ENCODE measurements at places on chromosomes 1 and 21.

DNA sequence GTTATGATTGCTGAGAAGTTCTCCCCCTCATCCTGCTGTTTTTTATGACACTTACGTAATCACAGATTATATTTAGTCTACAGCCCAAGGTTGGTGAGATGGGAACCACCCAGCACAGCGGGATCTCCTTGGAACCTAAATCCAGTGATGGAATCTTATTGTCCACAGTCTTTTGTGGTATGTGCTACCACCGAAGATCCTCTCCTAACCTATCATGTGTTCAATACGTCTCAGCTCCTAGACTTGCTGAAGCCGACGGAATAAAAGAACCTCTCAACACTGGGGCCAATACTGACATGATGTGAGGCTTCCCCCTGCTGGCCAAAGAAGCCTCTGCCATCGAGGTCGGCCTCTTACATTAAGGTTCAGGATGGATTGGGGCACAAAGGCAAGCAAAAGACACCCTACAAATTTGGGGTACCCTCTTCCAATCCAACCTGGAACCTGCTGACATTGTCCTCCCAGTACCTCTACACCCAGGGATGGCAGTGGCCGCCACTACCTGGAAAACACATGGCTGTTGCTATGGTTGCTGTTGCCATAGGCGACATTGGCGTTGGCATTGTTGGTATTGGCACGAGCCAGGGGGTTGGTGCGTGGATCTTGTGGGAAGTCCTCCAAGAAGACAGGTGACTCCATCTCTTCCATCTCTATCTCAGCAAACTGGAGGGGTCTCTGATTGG is 19.4 kb upstream of the KIF21B start:
- peak; percentile 96 for DNase-seq

GRCh38 chr1:112358798-112359408 is 37.1 kb upstream of the CTTNBP2NL start:
- DNase-seq: peak; percentile 51

DNA sequence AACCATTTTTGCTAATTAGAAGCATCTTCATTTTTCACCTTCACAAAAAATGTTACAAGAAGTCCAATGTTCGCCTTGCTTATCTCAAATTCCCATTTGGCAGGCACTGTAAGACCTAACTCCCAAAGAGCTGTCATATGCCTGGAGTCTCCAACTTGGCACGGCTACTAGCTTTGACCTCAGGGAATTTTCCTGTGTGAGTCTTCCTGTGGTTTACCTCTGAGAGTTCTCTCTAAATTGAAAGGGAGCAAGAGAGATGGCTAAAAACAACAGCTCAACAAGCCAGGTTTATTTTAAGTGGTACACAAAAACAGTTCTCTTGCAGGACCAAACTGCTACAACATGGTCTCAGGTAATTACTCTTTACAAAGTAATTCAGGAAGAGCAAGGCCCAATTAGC is 756.0 kb upstream of the ADGRL2 start:
- DNase-seq: no peak

DNA sequence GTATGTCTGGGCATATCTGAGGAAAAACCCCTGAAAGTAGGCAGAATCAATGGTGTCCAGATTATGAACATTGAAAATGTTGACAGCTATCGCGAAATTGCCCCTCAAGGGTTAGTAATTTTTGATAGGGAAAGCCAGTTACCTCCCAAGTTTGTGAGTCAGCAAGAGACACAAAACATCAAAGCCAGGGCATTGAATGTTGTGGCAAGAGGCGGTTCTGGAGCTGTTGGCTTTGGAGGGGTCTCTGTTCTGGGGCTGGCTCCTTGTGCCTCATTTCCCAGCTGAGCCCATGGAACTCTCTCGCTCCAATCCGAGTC is 10.6 kb upstream of the S100A11 start:
- no peak for DNase-seq

- DNase-seq: no peak
These were observed 794 bp upstream of the TOR3A start for GRCh38 chr1:179080866-179081686.

- no peak for DNase-seq
These were observed 213.2 kb downstream of the USH2A start for GRCh38 chr1:216210081-216210480.

- no peak for DNase-seq
These were observed 26.8 kb upstream of the BEND5 start for GRCh38 chr1:48803474-48803873.

- DNase-seq: no peak
These were observed 9.2 kb downstream of the WDR26 start for GRCh38 chr1:224425279-224425884.

- DNase-seq: no peak
These were observed 291.2 kb downstream of the PTPRC start for GRCh38 chr1:198929961-198930599.

DNA sequence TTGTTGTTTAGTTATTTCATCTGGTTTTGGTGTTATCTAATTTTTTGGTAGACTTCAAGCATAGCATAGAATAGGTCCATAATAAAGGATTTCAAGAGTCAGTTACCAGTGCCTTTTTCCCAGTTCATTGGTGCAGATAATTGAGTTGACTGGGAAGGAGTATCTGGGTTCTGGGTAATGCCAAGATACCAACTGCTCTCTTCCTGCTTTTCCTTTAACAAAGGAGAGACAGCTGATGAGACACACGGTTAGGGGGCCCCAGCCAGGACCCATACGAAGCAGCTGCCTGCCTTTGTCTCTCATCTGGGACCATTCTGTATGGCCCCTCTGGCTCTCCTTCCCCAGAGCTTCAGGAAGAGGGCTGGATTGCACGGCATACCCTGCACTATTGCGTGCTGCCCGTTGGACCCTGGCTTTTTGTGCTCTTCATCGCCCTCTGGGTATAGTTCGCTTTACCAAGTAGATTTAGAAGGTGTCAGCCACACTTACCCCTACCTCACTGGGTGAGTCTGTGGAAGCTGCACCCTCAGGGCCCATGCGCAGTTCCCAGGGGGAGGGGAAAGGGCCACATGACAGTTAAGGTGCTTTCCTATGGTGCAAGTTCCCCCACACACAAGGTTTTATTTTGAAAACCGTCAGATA is 7.0 kb downstream of the NAV1 start:
- no peak for DNase-seq

GRCh38 chr1:211320980-211321379 is 5.7 kb upstream of the TRAF5 start:
- DNase-seq: no peak

DNA sequence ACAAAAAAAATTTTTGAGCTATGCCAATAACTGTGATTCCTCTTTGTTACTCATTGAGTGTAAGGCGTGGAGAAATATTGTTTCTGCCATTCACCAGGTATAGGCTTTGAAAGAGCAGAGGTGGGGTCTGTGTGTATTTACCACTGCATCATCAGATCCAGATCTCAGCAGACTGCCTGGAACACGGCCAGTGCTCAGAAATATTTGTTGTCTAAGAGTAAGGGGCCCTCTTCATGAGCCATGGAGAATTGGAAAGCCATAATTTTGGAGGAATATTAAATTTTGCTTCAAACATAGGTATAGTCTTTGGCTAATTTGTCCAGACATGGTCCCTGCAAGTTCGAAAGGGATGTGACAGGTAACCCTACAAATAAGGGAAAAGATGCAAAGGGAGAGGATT is 231.3 kb upstream of the IRF2BP2 start:
- peak; percentile 17 for DNase-seq

GRCh38 chr1:226589008-226589733 is 40.6 kb downstream of the STUM start:
- peak; percentile 78 for DNase-seq

DNA sequence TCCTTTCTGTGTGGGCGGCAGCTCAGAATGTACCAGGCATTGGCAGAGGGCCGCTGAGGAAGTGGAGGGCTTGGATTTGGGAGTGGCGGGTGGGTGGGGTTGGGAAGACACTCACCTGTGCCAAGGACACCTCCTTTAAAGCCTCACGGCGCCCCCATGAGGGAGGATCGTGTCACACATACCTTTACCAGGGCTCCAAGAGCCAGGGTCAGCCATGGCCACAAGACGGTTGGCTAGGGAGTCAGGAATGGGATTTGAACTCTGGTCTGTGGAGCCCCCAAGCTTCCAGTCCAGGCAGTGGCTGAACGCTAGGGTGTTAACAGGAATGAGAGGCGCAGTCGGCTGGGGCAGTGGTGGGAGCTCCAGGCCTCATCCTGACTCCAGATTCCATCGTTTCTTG is 4.6 kb downstream of the NBL1 start:
- peak; percentile 83 for DNase-seq

DNA sequence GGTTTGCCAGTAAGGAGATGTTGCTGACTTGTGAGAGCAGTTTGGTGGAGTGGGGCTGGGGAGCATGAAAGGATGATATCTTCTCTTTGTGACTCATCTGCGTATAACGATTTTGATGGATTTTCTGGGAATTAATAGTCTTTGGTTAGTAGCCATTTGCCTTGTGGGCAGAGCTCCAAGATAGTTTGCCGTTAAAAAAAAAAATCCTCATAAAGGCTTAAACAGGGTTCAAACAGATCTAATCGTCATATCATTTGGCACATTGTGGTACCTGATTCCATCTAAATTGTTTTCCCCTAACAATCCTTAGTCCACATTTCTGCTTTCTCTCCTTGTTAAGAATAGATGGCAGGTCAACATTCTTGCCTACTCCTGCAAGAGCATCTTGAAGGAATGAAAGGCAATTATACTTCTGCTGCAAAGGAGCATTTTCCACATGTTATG is 168.0 kb downstream of the PPP1R12B start:
- DNase-seq: no peak
